Fibroblast of skin of back (primary cell): ENCODE measurements at places on chromosomes 5 and 9.

- peak; percentile 94 for DNase-seq
These were observed 209.9 kb upstream of the VLDLR start for GRCh38 chr9:2411459-2412215.

GRCh38 chr5:124154714-124155113 is 591.7 kb downstream of the ZNF608 start:
- no peak for DNase-seq

GRCh38 chr5:56148453-56148971 is 84.6 kb downstream of the ANKRD55 start:
- DNase-seq = no peak

GRCh38 chr9:95360866-95361265 is 43.4 kb upstream of the FANCC start:
- no peak for DNase-seq

DNA sequence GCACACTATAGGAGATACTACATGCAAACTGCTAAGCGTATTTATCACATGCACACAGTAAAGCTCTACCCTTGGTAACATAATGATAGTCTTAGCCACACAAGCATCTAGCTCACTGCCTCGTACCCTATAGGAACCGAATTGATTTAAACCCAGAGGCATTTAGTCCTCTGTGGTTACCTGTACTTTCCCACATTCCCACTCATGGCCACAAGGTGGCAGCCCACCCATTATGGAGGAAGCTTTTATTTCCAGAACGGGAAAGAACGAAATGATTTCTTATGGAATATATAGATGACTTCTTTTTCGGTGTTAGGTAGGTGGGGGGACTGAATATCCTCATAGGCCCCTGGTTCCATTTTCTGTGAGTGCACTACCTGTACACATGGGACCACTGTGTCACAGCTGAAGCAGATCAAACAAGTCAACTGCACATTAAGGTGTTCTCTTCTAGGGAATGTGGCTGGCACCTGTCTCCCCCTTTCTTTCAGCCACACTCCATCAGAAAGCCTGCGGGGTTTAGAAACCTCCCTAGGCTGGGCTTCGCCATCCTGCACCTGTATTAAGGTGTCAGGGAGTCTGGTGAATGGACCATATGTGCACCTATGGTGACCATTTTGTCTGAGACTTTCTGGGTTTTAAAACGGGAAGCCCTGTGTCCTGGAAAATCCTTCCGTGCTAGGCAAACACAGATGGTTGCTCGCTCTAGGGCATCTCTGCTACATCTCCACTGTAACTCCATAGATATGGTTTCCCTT is 313.2 kb downstream of the SLIT3 start:
- DNase-seq = peak; percentile 68

- peak; percentile 11 for DNase-seq
These were observed 112.2 kb downstream of the EGFLAM start for GRCh38 chr5:38370358-38371100.

- peak; percentile 67 for DNase-seq
These were observed at the start of gene LPAR1 for GRCh38 chr9:111038331-111039230. TSS of gene LPAR1 (minus strand) at chr9:111038470. CDS start at chr9:110972117, 66,353 bp downstream.

GRCh38 chr9:129183495-129184218 is 5.6 kb upstream of the IER5L start:
- no peak for DNase-seq

DNA sequence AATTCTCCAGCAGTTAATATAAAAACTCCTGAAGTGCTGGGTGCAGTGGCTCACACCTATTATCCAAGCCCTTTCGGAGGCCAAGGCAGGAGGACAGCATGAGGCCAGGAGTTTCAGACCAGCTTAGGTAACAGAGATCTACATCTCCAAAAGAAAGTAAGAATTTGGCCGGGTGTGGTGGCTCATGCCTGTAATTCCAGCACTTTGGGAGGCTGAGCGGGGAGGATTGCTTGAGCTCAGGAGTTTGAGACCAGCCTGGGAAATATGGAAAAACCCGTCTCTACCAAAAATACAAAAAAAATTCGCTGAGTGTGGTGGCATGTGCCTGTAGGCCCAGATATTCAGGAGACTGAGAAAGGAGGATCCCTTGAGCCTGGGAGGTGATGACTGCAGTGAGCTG is 6.7 kb upstream of the GPBP1 start:
- no peak for DNase-seq

DNA sequence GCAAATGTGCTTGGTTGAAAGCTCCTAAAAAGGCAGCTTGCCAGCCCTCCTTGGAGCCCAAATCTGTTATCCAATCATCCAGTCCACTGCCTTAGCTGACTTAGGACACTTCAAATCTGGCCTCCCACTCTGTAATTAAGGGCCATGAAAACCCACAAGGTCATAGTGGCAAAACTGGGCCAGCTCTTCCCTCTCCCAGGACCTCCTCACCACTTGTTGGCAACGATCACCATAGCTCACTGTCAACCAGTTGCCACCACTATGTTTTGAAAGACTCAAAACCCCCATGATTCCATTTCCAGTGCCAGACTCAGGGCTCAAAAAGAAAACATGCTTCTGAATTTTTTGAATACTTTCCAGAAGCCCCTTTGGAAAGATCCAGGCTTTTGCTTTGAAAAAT is 107.5 kb downstream of the NREP start:
- peak; percentile 17 for DNase-seq

DNA sequence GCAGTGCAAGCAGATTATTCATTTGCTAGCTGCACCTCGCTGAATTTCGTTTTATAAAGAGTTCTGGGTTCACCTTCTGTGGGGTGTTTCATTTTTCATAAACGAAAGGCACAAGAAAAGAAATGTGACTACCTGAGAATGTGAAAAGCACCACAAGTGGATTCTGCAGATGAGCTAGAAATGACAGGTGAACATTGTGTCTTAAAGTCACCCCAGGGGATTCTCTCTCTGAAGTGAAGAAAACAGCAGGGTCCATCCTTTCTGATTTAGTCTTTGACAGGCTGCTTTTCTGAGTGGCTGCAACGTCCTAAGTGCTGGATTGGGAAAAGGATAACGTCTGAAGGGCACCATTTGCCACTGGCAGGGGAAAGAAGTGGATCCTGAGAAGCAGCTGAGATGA is 469.3 kb downstream of the SPATA31D1 start:
- no peak for DNase-seq
